ENCODE measurements at places on chromosomes 7 and 10.

DNA sequence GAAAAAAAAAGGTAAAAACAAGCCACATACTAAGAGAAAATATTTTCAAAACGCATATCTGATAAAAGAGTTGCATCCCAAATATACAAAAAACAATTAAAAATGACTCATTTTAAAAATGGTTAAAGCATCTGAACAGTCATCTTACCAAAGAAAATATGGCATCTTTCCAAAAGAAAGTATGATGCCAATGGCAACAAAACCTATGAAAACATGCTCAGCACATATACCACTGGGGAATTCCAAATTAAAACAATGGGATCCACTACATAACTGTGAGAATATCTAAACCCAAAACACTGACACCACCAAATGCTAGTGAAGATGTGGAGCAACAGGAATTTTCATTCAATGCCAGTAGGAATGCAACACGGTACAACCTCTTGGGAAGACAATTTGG lies 39.3 kb downstream of the VSTM2A start:
- no peak for DNase-seq

GRCh38 chr10:120511165-120511564 lies 54.1 kb downstream of the PLPP4 start:
- DNase-seq: no peak

DNA sequence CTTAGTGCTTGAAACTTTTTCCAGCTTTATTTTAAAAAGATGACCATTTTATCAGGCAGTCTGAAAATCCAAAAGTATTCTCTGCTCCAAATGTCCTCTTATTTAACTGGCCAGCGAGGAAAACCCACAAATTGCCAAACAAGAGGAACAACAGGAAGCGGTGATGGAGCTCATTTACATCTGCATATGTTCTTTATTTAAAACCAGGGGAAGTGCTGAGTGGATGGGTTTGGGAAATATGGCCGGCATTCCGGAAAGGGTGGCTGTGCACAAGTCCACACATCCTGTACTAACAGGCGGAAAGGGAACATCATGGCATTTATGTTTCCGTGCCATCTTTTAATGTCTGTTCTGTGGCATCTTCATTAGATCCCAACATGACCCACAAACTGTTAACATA lies 974.5 kb downstream of the LRMDA start:
- DNase-seq: no peak

GRCh38 chr10:36507715-36508114 lies 617.7 kb upstream of the ANKRD30A start:
- DNase-seq: no peak

DNA sequence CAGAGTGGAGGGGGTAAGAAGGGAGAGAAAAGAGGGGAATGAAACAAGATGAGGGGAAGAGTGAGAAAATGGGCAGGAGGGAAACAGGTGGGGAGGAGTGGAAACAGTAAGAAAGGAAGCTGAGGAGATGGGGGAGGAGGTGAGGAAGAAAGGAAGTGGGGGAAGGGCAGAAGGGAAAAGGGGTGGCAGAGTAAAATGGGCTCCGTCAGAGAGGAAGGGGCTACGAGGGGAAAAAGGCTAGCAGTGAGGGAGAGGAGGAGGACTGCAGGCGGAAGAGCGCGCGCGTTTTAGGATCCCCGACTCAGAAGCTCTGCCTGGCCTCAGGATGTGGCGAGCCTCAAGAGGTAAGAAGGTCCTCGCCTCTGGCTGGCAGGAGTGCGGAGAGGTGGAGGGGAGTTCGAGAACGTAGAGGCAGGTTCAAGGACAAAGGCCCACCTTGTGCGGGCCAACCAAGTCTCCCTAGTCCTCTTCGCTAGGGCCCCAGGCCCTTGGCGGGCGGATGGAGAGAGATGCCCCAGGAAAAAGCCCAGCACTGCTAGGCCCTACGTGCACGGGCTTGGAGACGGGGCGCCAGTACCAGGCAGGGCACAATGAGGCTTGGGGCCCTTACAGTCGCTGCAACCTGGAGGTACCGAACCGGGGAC lies 5.8 kb upstream of the NKX2-3 start:
- DNase-seq: no peak
